ENCODE measurements at places on chromosomes 2 and 18. TPM values are rescaled to one million over a fixed set of nuclear protein-coding genes. Genes with fewer than 3 reads are reported as not detected.

DNA sequence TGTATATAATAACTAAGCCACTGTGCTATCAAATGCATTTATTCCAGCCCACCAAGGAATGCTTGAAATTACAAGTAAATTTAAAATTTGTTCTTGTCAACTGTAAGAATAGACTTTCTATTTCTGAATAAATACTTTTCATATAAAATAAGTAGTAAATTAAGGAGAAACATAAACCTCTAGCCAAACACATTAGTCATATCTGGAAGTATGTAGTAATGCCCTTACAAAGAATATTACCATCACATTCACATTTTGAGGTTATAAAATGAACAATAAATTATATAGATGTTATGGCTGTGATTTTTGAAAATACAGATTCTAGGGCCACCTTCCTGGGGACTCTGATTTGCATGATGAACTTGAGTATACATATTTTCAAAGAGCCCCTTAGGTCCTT is 54.7 kb downstream of the SERPINB7 start:
- DNase-seq: no peak

FZD7 gene
- 91.0 TPM for total RNA-seq

GRCh38 chr2:136010126-136010525 is 24.7 kb upstream of the DARS1 start:
- no peak for DNase-seq

- no peak for DNase-seq
Observed at GRCh38 chr2:109201465-109202327, 72.7 kb downstream of the SH3RF3 start.

- DNase-seq: no peak
Observed at GRCh38 chr2:186551323-186552050, 38.4 kb upstream of the ITGAV start.

- no peak for DNase-seq
Observed at GRCh38 chr2:49687918-49688317, 533.6 kb upstream of the FSHR start.

NDUFAF7 gene
- total RNA-seq: 21.9 TPM

CLIP4 gene
- total RNA-seq: 14.5 TPM

- DNase-seq: no peak
Observed at GRCh38 chr2:147547440-147547839, 297.4 kb upstream of the ACVR2A start.

DNA sequence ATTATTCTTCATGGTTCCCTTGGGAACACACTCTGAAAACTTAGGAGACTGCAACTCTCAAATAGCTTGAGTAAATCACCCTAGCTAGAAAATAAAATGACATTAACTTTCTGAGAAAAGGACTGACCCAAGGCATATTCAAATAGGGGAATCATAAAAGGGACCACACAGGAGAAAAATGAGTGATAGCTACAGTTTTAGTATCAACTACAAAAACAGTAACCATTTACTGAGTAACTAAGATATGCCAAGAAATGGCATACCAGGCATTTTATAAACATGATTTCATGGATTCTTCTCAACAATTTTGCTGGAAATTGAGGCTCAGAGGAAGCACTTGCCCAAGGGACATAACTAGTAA is 84.5 kb downstream of the AFF3 start:
- no peak for DNase-seq

DNA sequence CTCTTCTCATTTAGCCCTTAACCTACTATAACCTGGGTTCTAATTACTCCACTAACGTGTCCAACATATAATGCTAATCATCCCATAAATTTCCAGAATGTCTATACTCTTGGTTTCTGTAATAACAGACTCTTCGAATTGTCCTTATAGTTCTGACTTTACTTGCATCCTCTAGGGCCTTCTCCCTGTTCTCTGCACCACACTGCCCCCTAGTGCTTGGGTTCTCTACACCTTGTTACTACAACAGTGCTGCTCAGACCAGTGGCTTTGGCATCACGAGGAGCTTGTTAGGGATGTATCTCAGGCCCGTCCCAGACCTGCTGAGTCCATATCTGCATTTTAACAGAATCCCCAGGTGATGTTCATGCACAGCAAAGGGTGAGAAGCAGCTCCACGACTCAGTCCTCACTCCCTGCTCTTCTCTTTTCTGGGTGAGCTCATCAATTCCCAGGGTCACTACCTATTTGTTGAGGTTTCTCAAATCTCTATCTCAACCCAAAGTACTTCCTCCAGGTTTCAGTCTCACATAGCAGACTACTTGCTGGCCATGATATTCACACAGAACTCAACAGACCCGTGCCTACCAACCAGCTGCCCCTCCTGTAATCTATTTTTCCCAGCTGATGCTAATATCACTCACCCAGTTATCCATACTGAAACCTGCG is 14.5 kb upstream of the DDX1 start:
- DNase-seq: peak; percentile 98

GRCh38 chr2:41879235-41879916 is 168.4 kb upstream of the PKDCC start:
- no peak for DNase-seq

DNA sequence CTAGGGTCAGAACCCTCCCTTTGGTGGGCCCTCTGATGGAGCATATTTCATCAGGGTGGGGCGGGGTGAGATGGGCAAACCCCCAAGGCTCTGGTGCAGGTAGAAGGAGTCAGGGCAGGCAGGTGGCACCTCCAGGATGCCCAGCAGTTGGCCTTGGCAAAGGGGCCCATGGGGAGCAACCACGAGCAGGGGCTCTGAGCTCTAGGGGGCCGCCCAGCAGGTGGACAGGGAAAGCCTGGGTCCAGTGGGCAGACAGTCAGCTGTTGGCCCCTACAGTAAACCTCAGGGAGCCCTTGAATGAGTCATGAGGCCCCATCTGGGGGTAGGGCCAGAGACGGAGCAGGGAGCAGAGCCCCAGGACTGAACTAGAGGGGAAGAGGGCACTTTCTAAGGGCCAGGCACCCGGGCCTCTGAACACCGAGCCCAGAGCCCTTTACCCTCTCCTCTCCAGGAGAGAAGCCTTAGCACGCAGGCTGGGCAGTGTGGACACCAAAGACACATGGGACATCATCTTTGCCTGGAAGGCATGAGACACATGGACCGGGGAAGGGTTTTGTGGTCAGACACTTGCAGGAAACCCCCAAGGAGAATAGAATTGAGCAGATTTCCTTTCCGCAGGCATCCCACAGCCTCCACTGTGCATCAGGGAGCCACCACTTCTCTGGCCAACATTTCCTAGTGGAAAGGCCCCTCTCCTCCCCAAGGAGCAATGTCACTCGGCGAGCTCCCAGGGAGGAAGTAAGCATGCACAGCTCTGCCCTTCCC is 257.3 kb downstream of the GLI2 start:
- DNase-seq: no peak

GRCh38 chr18:9861157-9861556 is 24.6 kb upstream of the TXNDC2 start:
- DNase-seq: no peak

KIF5C gene
- total RNA-seq: 63.3 TPM

DNA sequence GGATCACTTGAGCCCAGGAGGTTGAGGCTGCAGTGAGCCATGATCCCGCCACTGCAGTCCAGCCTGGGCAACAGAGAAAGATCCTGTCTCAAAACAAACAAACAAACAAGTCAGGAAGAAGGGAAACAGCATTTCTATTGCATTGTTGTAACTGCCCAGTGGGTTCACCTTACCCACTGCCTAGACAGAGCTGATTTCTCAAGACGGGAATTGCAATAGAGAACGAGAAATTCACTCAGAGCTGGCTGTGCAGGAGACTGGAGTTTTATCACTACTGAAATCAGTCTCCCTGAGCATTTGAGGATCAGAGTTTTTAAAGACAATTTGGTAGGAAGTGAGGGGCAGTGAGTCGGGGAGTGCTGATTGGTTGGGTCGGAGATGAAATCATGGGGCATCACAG is 24.2 kb upstream of the RTTN start:
- DNase-seq: no peak

DNA sequence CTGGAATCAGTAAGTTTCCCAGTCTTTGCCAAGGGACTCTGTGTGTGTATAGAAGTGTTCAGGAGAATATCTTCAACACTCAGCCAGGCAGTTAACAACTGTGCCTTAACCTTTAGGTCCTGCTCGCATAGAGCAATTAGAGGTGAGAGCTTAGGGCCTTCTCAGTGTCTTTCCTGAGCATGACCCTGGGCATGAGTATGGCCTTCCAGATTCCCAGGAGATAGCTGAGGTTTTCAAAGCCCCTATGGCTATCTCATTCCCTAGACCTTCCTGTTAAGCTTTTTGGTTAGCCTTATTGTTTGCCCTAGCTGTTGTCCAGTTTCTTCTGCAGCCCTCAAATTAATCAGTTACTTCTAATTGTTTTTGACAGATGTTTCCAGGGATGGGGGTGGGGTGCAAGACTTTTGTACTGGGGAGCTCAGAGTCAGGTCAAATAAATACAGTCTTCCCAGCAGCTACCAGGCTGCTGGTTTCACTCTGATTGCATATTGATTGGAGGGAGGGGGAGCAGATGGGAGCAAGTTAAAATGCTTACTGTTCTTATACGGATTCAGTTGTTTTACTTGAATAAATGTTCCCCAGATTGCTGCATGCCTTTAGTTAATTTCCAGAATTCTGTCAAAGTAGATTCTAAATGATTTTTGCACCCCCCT is 23.1 kb downstream of the PDK1 start:
- DNase-seq: no peak

DTNA gene
- total RNA-seq: 13.3 TPM

- no peak for DNase-seq
Observed at GRCh38 chr2:190649798-190650390, 1.0 kb downstream of the NAB1 start.

DNA sequence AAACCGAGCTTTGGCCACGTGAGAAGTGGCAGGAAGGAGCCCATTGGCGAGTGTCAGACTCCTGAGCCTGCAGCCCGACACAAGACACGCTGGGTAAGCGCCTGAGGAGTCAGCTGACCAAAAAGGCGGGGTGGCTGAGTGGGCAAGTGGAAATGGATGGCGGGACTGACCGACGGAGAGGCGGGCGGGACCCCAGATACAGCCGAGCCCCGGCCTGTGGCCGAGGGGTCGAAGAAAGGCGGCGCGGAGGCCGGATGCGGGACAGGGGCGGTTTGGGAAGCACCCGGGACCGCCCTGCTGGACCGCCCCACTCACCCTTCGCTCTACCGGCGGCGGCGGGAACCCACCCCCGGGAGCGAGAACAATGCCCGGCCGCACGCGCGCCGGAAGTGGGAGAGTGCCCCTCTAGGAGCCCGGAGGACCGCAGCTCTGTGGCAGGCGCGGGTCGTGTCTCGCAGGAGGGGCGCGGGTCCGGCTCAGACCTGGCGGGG is 22.8 kb downstream of the ZSCAN30 start:
- DNase-seq: no peak

LHCGR gene
- 0.12 TPM for total RNA-seq

- DNase-seq: no peak
Observed at GRCh38 chr2:189178054-189178453, 1.5 kb downstream of the COL5A2 start.

GRCh38 chr18:3653851-3654441 is 204.0 kb downstream of the TGIF1 start:
- DNase-seq: no peak

- DNase-seq: no peak
Observed at GRCh38 chr2:165305391-165306096, 66.3 kb downstream of the SCN2A start.

DNA sequence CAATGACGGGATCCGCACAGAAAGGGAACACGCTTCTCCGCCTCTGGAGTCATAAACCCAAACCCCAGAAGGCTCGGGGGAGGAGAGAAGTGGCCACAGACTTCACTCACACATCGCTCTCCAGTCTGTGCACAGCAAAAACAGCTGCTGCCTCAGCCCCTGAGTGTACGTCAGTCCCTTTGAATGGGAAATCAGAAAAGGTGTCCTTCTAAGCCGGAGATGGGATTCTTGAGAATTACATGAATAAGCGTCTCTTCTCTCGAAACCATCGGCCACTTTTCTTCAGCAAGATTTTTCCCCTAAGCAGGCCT is 78.3 kb downstream of the PDCL3 start:
- no peak for DNase-seq

GRCh38 chr18:31721601-31722000 is 37.2 kb upstream of the B4GALT6 start:
- no peak for DNase-seq

DNA sequence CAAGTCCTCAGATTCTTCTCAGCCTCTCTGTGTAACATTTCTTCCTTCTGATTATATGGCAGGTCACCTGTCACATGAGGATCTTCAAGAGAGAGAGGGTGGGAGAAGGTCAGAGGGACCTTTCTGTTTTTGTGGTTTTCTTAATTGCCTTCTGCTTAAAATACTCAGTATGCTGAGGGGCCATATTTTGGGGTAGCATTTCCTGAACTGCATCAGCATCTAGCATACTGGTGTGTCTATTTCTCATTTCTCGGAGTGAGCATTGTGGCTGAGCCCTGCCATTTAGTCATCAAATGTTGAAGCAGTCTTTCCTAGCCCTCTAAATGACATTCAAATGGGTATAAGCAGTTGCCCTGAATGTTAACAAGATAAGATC is 162.7 kb downstream of the MYO3B start:
- DNase-seq: no peak

DNA sequence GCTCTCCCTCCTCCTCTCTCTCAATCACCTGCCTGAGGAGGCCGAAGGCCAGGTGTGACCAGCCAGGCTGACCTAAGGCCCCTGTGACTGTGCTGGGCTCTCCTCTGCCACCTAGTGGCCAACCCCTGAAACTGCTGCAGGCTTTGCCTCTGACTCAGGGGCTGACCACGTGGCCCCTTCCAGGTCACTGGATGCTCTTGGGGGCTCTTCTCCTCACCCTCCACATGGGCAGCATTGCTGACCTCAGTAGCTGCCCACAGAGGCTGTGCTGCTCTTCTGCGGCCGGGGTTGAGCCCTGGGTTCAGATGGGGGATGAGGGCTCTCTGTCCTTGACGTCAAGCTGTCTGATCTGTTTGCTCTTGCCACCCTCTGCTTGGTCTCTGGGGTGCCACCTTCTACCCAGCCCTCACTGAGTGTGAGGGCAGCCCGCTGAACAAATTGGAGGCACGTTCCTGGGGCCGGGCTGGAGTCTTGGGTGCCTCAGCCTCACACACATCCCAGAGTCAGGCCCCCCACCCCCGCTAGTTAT is 122.7 kb downstream of the TWIST2 start:
- peak; percentile 68 for DNase-seq

- no peak for DNase-seq
Observed at GRCh38 chr18:23306822-23307221, 146.3 kb upstream of the RIOK3 start.

CFC1 gene
- total RNA-seq: not detected

IRS1 gene
- total RNA-seq: 15.1 TPM

NEURL3 gene
- not detected for total RNA-seq

NT5DC4 gene
- total RNA-seq: not detected

Data from neural crest cell (in vitro differentiated cells).